Activated T-cell treated with anti-CD3 and anti-CD28 coated beads, Interleukin-2, amount 50 U/mL, for 72 hours (primary cell): ENCODE measurements at places on chromosomes 6 and 20. TPM values are rescaled to one million over a fixed set of nuclear protein-coding genes. Genes with fewer than 3 reads are reported as not detected.
A peak's percentile ranks its signal among the peaks of the same experiment; 100 is the strongest.

- DNase-seq, result no peak
These were observed 132.9 kb downstream of the SCML4 start for GRCh38 chr6:107691062-107691751.

GRCh38 chr6:109690373-109690736, 647 bp downstream of the AK9 start:
- peak; percentile 71 for DNase-seq

- peak; percentile 68 for DNase-seq
These were observed 53.3 kb upstream of the HFE start for GRCh38 chr6:26033941-26034354.

DNA sequence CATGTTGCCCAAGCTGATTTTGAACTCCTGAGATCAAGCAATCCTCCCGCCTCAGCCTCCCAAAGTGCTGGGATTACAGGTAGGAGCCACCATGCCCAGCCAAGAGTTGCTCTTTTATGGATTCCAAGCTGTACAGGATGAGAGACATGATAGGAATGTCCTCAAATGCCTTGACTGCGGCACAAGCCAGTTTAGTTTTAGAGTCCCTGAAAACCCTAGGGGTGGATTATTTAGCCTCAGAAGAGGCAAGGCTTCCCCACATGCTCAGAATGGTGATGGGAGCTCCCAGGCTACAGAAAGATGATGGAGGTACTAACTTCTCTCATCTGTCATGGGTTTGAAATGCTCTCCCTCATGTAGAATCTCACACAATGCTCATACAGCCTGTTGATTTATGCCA, 280.5 kb upstream of the PRND start:
- DNase-seq, result no peak

GRCh38 chr6:116218172-116218633, 35.7 kb downstream of the TSPYL4 start:
- no peak for DNase-seq

The CENPB gene
- 30.4 TPM for total RNA-seq

The DACT2 gene
- 1.3 TPM for total RNA-seq

The POPDC3 gene
- not detected for total RNA-seq

The LY6G6F gene
- not detected for total RNA-seq

The MEP1A gene
- total RNA-seq, result not detected
